CD4-positive, alpha-beta T cell (primary cell): ENCODE measurements at places on chromosomes 16 and 17.

DNA sequence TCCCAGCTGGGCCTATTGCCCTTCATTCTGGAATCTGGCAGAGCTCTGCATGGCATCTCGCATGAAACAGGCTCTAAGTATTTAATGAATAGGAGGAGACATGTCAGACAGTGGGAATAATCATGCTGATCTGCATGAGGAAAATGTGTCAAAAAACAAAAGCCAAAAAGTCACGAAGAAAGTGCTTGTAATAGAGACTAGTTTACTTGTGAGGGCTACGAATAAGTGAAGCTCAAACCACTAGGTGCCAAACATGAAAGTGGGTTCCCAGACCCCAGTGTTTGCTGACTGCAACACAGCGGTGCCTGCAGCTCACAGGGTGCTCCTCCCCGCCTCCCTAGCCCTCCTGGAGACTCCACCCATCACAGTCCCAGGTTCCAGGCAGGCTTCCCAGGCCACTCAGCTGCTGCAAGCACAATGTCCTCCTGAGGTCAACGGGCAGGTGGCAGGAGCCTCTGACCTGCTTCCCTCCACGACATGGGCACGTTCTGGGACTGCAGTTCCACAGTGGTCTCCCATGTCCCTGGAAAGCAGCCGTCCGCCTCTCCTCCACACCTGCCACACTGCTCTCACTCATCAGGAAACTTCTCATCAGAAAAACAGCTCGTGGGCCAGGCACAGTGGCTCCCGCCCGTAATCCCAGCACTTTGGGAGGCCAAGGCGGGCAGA lies 96.5 kb downstream of the ANKRD11 start:
- DNase-seq: no peak

DNA sequence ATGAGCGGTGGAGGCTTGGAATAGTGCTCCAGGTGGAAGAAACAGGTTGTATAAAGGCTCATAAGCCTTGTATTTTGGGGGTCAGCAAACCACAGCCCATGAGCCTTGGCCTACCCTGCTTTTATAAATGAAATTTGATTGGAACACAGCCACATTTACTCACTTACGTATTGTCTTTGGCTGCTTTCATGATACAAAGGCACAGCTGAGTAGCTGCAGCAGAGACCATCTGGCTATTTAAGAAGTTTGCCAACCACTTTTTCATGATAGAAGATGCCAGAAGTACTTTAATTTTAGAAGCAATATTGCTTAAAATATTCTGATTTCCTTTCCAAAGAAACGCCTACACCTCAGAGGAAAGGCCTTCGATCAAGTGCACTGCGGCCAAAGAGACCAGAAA lies 73.8 kb downstream of the C17orf58 start:
- no peak for DNase-seq

DNA sequence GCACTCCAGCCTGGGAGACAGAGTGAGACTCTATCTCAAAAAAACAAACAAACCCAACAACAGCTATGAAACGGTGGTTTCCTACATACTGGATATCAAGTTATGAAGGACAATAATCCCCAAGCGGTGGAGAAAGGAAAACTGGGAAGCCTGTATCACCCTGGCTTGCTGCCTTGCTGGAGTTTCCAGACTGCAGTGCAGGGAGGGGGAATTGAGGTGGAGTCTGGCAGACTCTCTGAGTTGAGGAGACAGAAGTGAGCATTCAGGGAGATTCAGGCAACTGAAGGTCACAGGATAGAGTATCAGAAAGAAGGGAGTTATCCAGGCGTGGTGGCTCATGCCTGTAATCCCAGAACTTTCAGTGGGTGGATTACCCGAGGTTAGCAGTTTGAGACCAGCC lies 11.9 kb downstream of the QRICH2 start:
- DNase-seq: no peak

- DNase-seq: no peak
Observed at GRCh38 chr16:28572696-28573510, 19.2 kb downstream of the SGF29 start.

GRCh38 chr16:72991211-72991610 lies 56.7 kb downstream of the ZFHX3 start:
- DNase-seq: no peak

DNA sequence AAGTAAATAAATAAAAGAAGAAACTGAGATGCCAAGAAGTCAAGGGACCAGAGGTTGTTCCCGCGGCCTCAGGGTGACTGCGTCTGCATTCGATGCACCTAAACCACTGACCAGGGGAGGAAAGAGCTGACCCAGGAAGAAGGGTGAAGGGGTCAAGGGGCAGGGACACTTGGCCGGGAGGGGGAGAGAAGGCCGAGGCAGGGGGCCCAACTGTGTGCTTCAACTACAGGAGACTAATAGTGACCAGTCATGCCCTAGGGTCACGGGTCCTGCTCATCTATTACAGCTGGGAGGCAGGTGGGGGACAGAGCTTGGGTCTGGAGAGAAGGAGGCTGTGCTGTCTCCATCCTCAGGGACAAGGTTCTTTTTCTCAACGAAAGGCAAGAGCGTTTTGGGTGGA lies 44.8 kb downstream of the TIMM22 start:
- DNase-seq: no peak

DNA sequence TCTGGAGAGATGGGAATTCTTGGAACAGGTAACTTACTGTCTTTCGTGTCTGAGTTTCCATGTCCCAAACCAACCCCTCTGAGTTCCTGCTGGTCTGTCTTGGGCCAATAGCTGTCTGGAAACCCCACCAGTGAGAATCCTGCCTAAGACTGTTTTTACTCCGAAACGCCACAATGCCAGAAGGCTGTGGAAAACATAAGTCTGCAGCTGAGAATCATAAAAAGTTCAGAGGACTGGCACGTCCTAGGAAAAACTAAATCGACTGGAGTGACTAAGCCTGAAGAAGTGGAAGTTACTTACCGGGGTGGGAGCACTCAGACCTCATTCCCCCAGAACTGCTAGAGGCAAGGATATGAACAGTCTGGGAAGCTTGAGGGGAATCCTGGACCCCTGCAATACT lies 13.3 kb downstream of the LRRC75A start:
- no peak for DNase-seq

GRCh38 chr16:2339521-2340484 lies 725 bp downstream of the ABCA3 start:
- DNase-seq: peak; percentile 18

DNA sequence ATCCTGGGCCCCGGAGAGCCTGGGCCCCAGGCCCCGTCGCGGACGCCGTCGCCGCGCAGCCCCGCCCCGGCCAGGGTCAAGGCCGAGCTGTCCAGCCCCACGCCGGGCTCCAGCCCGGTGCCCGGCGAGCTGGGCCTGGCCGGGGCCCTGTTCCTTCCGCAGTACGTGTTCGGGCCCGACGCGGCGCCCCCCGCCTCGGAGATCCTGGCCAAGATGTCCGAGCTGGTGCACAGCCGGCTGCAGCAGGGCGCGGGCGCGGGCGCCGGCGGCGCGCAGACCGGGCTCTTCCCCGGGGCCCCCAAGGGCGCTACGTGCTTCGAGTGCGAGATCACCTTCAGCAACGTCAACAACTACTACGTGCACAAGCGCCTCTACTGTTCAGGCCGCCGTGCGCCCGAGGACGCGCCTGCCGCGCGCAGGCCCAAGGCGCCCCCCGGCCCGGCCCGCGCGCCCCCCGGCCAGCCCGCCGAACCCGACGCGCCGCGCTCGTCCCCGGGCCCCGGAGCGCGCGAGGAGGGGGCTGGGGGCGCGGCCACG lies 36.8 kb upstream of the ZC3H18 start:
- DNase-seq: no peak

GRCh38 chr17:4340914-4341615 lies 25.4 kb downstream of the UBE2G1 start:
- DNase-seq: no peak
